Hematopoietic multipotent progenitor cell treated with erythropoietin and hydrocortisone succinate and interleukin-3 and kit ligand, for 17 days (in vitro differentiated cells): ENCODE measurements at places on chromosomes 7 and 10.

DNA sequence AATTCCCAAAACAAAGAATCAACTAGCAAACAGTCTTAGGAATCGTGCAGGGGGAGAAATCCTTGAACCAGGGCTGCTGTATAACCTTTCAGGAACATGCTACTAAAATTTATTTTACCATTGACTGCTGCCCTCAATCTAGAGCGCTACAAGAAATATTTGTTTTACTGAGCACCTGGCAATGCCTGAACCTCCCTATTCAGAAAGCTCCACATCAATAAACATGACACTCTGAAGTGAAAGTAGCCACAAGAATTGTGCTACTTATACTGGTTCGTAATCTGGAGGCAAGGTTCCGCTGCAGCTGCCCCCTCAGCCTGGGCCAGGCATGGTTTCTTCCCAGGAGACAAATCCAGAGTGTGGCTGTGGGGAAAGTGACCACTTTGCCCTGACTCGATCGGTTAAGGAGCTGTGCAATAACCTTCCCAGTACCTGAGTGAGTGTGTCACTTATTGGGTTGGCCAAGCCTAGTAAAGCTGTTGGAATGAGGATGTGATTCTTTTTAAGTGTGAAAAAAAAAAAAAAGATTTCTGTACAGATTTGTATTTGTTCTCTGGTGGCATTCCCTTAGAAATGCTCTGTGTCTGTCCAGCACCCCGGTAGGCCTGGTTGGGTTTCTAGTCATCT lies 7.7 kb downstream of the VWA2 start:
- no peak for DNase-seq

DNA sequence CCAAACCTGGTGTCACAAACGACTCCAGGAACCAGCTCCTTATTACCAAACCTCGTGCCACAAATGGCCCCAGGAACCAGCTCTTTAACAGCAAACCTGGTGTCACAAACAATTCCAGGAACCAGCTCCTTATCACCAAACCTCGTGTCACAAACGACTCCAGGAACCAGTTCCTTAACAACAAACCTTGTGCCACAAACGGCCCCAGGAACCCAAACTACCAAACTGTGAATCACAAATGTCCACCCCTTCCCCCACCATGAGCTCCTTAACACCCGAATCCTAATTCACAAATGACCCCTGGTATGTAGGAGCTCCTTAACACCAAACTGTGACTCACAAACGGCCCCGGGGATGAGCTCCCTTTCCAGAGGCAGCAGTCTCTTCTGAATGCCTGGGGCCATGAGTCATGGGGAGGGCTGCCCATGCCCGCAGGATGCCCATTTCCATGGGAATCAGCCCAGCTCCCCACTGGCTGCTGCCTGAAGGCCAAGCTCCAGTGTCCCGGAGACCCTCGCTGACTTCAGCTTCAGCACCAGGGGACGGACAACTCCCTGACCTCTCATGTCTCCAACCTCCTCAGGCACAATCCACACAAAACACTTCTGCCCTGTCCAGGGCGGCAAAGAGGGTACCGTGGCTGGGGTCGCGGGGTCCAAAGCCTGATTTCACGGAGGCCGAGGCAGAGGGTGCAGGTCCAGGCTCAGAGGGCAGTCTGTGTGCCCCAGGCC lies 213.1 kb downstream of the ELFN1 start:
- DNase-seq = no peak

DNA sequence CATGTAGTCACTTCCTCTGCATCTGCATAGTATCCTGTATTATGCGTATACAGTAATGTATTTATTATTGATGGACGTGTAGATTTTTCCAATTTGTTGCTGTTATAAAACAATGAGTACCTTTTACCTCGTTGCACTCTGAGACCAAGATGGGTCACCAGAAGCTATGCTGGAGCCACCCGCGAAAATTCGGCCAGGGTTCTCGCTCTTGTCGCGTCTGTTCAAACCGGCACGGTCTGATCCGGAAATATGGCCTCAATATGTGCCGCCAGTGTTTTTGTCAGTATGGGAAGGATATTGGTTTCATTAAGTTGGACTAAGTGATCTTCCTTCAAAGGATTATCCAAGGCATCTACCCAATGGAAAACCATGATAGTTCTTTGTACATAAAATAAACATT lies 1.0 kb downstream of the PSMC2 start:
- DNase-seq = no peak

- DNase-seq = no peak
Observed at GRCh38 chr7:81158189-81158588, 239.3 kb upstream of the SEMA3C start.

GRCh38 chr7:150901160-150902035 lies 49.1 kb downstream of the AOC1 start:
- DNase-seq = no peak

GRCh38 chr7:3043544-3044371 lies at the start of gene CARD11:
CARD11 (minus strand) TSS chr7:3043867; CDS start chr7:2958506, 85,361 bp downstream.
- DNase-seq = no peak

GRCh38 chr10:36181426-36182178 lies 539.5 kb upstream of the FZD8 start:
- DNase-seq = no peak

DNA sequence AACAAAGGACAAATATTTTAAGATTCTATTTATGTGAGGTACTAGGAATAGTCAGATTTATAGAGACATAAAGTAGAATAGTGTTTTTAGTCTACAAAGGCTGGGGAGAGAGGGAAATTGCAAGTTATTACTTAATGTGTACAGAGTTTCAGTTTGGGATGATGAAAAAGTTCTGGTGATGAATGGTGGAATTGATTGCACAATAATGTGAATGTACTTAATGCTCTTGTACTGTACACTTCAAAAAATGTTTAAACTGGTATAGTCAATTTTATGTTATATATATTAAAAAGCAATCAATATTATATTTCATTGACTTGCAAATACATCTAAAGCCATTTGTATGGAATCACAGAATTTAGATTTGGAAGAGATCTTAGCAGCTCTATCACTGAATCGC lies 213.4 kb downstream of the PPP1R3A start:
- no peak for DNase-seq

GRCh38 chr7:1372063-1372462 lies 87.2 kb downstream of the MICALL2 start:
- DNase-seq = no peak

DNA sequence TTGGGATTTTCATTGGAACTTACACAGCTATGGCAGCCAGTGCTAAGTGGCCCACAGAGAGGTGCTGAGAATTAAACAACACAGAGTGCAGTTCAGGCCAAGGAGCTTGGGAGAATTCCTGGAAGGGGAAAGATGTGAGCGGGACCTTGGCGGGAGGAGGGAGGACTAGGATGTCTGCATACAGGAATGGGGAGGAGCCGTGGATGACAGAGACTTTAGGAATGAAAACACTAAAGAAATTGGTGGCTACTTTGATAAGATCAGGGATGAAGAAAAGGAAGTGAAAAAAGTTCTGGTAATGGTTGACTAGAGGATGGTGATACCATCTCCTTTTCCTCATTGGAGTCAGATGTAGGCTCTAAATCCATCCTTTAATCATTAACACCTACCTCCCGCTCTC lies 234.2 kb upstream of the FZD8 start:
- DNase-seq = no peak

DNA sequence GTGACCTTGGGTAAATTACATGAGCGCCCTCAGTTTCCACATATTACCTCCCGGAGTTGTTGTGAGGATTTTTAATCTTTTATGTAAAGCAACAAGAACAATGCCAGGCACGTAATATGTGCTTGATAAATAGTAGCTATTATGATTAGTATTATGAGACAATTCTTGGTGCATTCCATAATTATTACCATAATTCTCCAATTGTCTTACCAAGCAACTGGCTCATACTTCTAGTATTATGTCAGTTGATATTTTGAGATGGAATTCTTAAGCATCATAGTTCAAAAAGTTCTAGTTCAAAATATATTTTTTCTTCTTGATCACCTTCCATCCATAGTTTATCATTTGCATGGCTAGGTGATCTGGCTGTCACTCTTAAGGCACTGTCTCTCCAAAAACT lies 259.0 kb downstream of the BBS9 start:
- no peak for DNase-seq

DNA sequence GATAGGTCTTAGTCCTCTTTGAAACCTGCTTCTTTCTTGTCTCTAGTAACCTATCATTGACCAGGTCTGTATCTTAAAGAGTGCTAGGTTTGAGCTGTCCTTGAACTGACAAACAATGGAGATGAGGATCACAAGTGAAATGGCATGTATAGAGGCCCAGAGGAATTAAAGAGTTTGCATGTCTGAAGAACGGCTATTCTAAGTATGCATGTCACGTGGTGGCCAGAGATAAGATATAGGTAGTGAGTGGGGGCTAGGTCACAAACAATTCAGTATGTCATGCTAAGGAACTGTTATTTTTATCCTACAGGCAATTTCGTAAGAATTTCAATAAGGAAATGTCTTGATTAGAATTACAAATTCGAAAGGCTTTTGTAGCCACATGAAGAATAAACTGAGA lies 95.3 kb downstream of the SUGCT start:
- DNase-seq = no peak

- no peak for DNase-seq
Observed at GRCh38 chr10:22765660-22766547, 51.5 kb upstream of the PIP4K2A start.

DNA sequence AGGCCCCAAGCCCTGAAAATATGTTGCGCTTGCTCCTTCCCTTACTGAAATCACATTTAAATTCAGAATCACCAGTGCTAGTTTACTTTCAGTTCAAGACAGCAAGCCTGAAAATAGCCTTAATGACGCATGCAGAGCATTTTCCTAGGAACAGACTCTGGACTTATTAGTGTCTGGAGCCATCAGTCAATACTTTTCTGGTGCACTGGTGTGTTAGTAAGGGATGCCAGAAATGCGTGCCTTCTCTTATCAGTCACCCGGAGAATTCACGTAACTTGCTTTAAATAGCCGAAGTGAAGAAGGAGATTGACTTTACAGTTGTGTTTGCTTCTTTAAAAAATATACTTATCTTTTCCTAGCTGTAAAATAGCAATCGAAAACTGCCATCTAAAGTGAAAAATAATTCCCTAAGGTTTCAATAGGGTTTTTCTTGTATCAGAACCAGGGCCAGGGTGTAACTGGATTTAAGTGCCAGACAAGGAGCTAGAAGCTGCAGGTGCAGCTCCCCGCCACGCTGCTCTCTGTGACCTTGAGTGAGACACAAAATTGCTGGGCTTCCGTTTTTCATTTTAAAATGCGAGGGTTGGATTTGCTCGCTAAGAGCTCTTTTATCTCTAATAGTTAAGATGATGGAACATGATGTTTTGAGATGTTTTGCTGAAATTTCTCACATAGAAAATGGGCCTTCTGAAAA lies 177.8 kb downstream of the NSUN6 start:
- no peak for DNase-seq

GRCh38 chr10:71393841-71394475 lies 2.8 kb upstream of the CDH23 start:
- DNase-seq = no peak

GRCh38 chr10:20891338-20891714 lies 5.8 kb downstream of the NEBL start:
- no peak for DNase-seq

GRCh38 chr10:75358835-75359421 lies 42.6 kb downstream of the ZNF503 start:
- no peak for DNase-seq

- no peak for DNase-seq
Observed at GRCh38 chr10:78870458-78870857, 198.3 kb upstream of the ZMIZ1 start.
